Activated naive CD8-positive, alpha-beta T cell treated with anti-CD3 and anti-CD28 coated beads for 36 hours (primary cell): ENCODE measurements at places on chromosomes 1 and 21.

DNA sequence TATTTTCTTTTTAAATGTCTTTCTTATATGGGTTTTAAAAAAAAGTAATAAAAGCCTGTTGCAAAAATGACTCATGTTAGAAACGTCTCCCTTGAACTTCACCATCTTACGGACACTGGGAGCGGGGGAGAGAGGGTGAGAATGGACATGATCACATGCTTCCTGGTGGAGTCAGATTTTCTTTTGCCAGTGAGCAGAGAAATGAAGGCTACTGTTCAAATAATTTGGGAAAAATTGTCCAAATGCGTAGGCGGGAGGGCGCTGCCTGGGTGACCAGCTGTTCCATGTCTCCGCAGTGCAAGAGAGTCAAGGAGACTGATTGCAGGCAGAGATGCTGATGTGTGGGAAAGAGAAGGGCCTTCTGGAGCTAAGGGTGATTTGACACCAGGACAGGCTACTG is 23.1 kb downstream of the EIF2D start:
- DNase-seq = no peak

GRCh38 chr1:113109908-113110554 is 37.0 kb downstream of the LRIG2 start:
- DNase-seq = no peak

DNA sequence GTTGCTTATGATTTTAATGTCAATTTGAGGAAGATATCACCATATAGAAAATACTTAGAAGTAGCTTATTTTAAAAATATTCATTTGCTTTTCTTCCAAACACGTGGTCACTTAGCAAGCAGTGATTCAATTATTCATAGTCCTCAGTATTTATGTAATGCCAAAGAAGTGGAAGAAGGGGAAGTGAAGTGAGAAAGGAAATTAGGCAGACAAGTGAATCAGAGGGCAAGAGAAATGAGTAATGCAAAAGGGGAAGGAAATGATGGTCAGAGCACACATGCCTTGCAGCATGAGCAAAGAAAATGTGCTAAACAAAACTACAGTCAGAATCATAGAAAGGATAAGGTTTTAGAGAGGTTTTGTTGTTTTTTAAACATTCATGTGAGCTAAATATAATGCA is 31.8 kb downstream of the SDCCAG8 start:
- no peak for DNase-seq

- DNase-seq = no peak
These were observed 15.9 kb upstream of the NPPB start for GRCh38 chr1:11874624-11875023.

DNA sequence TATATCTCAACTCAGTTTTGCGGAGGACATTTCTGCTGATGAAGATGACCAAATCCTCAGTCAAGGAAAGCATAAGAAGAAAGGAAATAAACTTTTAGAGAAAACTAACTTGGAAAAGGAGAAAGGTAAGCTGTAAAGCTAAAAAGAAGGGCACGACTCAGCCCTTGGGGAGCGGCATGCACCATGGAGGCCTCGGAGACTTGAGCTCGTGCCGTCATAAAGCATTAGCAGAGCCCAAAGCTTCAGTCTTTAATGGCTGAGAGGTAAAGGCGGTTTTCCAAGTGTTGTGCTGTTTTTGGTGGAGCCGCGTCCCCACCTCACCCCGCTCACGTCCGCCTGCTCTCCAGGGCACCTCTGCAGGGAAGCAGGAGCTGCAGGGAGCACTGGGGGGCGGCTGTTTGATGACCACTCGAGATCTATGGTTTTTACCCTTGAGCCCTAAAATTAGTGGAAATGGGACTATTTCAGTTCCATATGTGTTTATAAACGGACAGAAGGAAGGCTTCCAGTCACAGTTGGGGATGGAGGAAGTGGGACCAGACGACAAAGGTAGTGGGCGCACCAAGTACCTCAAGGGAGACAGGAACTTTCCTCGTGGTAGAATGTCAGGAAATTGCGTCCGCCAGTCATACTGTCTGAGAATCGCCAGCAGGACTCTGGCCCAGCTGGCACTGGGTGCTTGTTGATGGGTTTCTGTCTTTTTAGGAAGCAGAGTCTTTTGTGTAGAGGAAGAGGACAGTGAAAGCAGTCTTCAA is 27.6 kb downstream of the RRP1B start:
- no peak for DNase-seq

GRCh38 chr1:212070720-212071302 is 35.3 kb downstream of the DTL start:
- no peak for DNase-seq

DNA sequence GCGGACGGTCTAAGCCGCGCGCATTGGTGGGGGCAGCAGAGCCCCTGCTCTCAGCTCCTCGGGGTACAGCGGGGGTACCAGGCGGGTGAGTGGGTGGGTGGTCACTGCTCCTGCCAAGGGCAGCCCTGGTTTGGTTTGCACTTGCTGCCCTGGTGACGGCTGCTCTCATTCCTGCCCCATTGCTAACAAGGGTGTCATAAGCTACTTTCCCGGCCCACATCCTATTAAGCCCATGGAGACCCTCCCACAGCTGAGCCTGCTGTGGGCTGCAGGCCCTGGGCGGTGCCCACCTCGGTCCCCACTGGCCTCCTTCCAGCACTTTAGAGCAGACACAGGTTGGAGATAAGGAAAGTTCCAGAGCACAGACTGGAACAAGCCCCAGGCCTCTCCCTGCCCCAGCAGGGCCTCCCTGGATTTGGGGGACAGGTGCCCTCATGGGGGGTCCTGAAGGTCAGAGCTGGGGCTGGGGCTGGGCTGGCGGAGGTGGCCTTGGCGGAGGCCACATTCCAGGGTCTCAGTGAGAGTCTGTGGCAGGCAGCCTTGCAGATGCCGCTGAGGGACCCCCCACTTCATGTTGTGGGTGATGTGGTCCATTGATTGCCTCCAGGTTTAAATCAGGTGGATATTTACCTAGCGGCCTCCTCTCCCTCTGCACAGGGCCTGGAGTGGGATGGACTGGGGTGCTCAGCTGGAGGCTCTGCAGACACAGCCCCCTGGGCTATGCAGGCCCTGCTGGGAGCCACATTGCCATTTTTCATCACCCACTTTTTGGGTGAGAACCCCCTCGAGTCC is 27.0 kb downstream of the COL18A1 start:
- DNase-seq = no peak

GRCh38 chr1:204799630-204800029 is 71.0 kb upstream of the NFASC start:
- DNase-seq = no peak

- DNase-seq = peak; percentile 23
These were observed 722 bp downstream of the LZIC start for GRCh38 chr1:9942399-9942938.

- DNase-seq = no peak
These were observed 8.5 kb downstream of the SLFNL1 start for GRCh38 chr1:41013024-41013423.

DNA sequence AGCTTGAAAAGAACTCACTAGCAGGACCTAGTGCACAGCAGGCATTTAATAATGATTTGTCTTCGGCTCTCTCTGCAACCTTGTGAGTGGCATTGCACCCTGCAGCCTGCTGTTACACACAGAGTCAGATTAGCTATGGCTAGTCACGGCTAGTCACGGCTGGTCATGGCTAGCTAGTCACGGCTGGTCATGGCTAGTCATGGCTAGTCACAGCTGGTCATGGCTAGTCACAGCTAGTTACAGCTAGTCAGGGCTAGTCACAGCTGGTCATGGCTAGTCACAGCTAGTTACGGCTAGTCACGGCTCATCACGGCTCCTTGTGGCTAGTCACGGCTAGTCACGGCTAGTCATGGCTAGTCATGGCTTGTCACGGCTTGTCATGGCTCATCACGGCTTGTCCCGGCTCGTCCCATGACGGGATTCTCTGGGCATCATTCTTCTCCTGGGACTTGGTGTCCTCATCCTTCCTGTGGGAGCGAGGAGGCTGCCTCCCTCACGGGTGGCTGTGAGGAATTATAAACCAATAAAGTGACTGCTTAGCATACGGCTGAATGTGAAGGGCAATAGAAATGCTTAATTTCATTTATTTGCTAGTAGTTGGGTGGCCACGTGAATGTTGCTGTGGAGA is 12.5 kb upstream of the KIF26B start:
- no peak for DNase-seq

GRCh38 chr1:227999056-227999930 is 7.5 kb upstream of the WNT3A start:
- peak; percentile 74 for DNase-seq

- DNase-seq = no peak
These were observed 505.4 kb downstream of the KCNT2 start for GRCh38 chr1:196102826-196103225.

DNA sequence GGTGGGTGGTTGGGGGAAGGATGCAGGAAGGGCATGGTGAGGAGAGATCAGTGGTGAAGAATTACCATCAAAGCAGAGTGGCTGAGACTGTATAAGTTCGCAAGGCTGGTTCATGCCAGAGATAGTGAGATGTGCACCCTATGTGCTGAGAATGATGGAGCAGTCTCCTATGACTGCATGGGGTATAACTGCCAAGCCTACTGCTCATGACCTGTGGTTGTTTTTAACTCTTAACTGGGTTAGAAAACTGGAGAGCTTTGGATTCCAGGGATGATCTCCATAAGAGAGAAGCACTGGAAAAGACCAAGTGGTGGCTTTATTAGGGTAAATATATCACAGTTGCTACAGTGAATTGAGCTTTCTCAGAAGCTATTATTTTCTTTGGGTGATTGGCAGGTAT is 16.2 kb downstream of the WNT2B start:
- no peak for DNase-seq
